ENCODE measurements at places on chromosomes 1 and 21.

DNA sequence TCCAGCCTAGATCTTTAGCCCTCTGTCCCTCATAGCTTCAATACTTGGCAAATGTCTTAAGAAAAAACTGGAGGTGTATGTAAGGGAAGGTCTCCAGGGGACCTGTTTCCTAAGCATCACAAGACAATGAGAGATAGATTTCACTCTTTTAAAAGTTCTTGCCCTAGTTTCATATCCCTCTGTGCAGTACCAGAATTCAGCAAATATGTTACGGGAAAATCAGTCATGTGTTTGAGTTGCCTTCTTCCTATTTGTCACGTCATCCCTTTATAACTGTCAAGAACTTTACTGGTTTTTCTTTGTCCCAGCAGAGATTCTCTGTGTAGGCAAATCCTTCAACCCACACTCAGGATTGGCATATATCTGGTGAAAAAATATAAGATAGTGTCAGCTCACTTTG, 32.3 kb downstream of the DNASE2B start:
- DNase-seq = no peak

GRCh38 chr1:116733476-116734365, 20.5 kb upstream of the CD2 start:
- DNase-seq = no peak

DNA sequence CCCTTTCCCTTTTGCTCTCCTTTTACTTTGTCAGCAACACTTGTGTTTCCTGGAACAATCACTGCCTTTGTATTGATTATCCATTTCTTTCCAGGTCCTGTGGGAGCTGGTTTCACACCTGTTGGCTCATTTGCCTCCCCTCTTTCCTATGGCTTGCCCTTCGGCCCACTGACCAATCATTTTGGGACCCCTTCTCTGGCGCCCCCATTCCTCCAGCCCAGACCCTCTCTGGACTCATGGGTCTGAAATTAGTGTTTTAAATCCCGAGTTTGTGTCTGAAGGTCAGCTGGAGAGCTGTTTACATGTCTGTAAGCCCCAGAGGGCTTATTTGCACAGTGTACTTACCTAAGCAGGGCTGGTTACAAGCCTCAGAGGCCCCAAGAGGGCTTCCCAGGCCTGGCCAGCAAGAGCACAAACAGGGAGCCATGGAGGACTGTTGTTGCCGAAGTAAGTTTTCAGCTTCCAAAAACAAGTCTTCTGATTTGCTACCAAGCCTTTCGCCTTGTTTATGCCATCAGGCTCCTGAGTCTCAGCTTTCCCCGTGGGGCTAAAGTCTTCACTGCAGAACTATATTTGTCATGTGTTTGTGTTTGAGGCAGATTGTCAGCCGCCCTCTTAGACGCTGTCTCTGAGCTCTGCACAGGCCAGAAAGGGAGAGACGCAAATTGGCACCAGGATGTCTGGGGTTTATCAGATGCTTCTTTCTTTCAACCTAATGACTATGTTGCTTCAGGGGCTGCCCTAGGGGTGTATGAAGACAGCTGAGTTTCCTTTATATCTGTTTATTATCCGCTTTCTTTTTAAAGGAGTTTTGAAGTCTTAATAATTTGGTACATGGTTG, 93.0 kb downstream of the ATP1A1 start:
- no peak for DNase-seq

GRCh38 chr1:223330466-223330865, 33.5 kb downstream of the SUSD4 start:
- no peak for DNase-seq

- DNase-seq = no peak
Measured at GRCh38 chr1:180542113-180542837, 16.5 kb upstream of the OVAAL start.

- no peak for DNase-seq
Measured at GRCh38 chr1:247419336-247419735, 3.4 kb downstream of the NLRP3 start.

Data from endothelial cell (in vitro differentiated cells).